ENCODE measurements at places on chromosomes 4 and X.

- DNase-seq, result no peak
Measured at GRCh38 chr4:109243871-109244270, 58.6 kb downstream of the COL25A1 start.

DNA sequence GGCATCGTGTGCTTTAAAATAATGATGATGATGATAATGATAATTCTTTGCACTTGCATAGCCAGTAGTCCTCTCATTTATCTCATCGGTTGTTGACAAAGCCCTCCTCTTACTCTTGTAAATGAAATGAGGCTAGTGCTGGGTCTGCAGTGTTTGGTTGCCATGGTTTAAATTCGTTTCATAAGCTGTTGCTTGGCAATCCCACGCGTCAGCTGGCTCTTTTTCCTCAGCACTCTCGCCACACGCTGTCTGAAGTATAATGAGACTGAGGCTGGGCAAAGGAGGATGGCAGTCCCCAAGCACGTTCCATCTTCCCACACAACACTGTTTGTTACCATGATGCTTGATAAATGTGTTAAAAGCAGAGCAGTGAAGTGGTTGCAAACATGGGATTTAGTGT lies 15.5 kb downstream of the PAGE4 start:
- no peak for DNase-seq

- no peak for DNase-seq
Measured at GRCh38 chr4:185467991-185468390, 3.5 kb downstream of the CCDC110 start.

GRCh38 chr4:177228599-177228998 lies 81.1 kb upstream of the NEIL3 start:
- no peak for DNase-seq

- no peak for DNase-seq
Measured at GRCh38 chr4:87185146-87185870, 35.1 kb downstream of the KLHL8 start.
